Fibroblast of the aortic adventitia (primary cell): ENCODE measurements at places on chromosomes 7 and 10.

DNA sequence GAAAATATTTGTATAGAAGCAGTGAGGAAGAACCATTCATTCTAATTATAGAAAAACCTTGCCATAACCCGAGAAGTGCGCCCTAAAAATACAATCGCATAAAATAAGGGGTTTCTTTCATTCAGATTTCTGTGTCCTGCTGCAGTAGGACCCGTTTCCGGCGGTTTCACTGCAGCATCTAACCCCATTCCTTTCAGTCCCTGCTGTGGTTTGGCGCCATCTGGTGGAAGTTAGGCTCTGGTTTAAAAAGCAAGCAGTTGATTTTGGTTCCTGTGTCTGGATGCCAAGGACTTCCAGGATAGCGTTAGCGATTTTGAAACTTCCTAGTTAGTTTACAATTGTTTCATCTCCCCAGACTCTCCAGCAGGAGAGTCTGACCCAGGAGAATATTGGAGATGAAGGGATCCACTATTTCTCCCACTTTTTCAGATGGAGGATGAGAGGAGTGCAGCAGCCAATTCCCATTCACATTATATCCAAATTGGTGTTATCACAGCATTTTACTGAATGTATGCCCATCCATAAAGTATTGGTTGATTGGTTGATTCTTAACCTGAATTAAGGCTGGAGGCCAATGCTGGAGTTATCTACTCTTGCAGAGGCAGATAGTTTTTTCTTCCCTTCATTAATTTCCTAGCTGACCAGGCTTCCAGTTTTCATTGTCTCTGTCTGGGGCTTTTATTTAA, 128.8 kb upstream of the CACNA2D1 start:
- peak; percentile 93 for DNase-seq

DNA sequence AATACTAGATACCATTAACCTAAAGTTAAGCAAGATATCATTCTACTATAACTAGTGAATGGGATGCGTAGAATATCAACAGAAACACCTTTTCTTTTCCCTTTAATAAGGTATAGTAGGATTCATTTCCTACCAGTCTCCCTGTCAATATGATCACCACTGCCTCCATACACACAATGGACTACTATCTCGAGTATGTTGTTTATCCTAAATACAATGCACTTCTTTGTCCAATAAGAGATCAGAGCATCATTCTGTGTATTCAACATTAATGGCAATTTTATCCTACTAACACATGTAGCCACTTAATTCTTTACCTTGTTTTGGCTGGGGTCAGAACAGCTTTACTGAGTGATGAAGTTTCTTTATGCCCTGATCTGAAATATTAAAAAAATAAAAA, 276.3 kb downstream of the TFEC start:
- no peak for DNase-seq

DNA sequence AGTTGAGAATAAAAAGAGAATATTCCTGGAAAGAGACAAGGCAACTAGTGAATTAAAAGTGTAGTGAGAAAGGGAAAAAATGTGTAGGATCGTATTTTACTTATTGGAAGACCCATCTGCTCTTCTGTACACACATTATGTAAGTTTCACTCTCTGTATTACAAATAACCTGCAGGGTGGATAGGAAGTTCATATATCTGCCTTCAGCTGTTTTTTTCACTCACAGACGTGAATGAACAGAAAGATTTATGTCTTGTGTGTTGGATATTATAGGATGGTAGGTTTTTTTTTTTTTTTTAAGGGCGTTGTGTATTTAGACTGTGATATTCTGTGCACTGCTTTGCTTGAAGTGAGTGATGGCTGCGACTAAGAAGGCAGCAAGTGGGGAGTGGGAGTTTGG, 266.5 kb downstream of the AUTS2 start:
- DNase-seq: no peak

GRCh38 chr7:45660901-45661211, 86.7 kb downstream of the ADCY1 start:
- DNase-seq: no peak

DNA sequence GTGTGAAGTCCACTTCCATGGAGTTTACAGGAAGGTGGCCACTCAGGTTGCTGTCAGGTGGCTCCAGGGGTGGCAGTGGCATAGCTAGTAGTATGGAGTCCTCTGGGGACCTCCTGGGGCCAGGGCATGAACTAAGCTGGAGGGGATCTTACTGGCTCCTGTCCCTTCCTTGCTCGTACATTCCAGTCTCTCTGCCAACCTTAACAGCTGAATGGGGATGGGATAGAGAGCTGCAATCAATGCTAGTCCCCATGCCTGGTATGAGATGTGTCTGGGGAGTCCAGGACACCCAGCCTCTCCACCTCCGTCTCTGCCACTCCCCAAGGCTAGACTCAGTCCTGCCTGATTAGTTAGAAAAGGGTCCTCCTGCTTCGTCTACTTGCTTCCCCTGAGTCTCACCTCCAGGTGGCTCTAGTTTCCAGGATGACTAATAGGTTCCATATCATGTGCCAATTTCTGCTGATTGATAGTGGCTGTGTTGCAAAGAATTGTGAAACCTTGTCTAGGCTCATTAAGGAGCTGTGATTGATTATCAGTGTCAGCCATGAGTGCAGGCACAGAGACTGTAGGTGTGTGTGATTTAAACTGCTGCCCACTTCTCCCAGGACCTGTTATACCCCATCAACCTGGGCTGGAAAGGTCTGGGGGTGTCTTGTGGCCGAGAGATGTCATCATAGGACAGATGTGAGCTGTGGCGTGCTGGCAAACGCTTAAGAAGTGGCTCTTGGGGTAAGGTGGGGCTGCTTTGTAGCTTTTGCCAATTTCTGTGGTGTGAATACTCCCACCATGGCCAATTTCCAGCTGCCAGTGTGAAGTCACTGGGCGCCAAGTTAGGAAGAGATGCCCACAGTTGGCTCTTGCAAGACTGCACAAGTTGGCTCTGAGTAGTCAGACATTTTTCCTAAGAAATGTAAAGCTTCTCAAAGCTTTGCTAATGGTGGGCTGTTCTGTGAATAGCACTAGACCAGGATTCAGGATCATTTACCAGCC, 59.8 kb downstream of the COL13A1 start:
- peak; percentile 96 for DNase-seq
